Upper lobe of left lung (tissue), 6 donors: ENCODE measurements at places on chromosomes 4 and X. TPM values are rescaled to one million over a fixed set of nuclear protein-coding genes. Genes with fewer than 3 reads are reported as not detected.
A peak's percentile ranks its signal among the peaks of the same experiment; 100 is the strongest.

Gene TMPRSS11B
- total RNA-seq, result not detected

Gene PAGE5
- not detected for total RNA-seq

Gene KLHL4
- under 0.01 TPM for total RNA-seq

Gene REELD1
- total RNA-seq, result 2.1 TPM

Gene GYG2
- total RNA-seq, result 0.59 TPM

Gene TCEAL6
- total RNA-seq, result not detected

Gene ELF4
- total RNA-seq, result 23.3 TPM

Gene DMP1
- total RNA-seq, result not detected

Gene SEL1L3
- total RNA-seq, result 66.5 TPM

GRCh38 chr4:12672303-12672702 lies 811.8 kb downstream of the RAB28 start:
- no peak for DNase-seq

GRCh38 chrX:46072791-46073190 lies 472.4 kb downstream of the ZNF674 start:
- no peak for DNase-seq

- DNase-seq, result no peak
These were observed 62.4 kb downstream of the ANAPC10 start for GRCh38 chr4:145035494-145036136.

GRCh38 chr4:107094332-107094731 lies 58.2 kb upstream of the DKK2 start:
- no peak for DNase-seq

DNA sequence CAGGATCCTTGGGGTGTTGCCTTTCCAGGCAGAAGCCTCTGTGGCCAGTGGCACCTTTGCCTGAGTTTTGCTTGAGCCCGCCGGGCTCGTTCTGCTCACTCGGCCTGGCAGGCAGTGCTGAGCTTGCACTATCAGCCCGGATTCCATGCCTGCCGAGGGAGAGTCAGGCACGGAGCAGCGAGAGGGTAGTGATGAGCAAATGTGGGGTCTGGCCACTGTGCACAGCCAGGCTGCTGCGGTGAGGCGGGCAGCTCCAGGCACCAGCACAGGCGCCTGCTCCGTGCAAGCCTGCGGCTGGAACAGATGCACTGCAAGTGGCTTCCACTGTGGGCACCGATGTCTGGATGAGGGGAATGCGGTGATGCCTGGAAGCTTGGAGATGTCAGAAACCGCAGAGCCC lies 619.2 kb downstream of the RAPGEF2 start:
- peak; percentile 61 for DNase-seq

GRCh38 chr4:187125062-187125461 lies 401.4 kb upstream of the FAT1 start:
- no peak for DNase-seq

GRCh38 chr4:163527172-163527571 lies 32.7 kb downstream of the TMA16 start:
- no peak for DNase-seq

- DNase-seq, result no peak
These were observed 36.7 kb upstream of the PLK4 start for GRCh38 chr4:127843704-127844600.

DNA sequence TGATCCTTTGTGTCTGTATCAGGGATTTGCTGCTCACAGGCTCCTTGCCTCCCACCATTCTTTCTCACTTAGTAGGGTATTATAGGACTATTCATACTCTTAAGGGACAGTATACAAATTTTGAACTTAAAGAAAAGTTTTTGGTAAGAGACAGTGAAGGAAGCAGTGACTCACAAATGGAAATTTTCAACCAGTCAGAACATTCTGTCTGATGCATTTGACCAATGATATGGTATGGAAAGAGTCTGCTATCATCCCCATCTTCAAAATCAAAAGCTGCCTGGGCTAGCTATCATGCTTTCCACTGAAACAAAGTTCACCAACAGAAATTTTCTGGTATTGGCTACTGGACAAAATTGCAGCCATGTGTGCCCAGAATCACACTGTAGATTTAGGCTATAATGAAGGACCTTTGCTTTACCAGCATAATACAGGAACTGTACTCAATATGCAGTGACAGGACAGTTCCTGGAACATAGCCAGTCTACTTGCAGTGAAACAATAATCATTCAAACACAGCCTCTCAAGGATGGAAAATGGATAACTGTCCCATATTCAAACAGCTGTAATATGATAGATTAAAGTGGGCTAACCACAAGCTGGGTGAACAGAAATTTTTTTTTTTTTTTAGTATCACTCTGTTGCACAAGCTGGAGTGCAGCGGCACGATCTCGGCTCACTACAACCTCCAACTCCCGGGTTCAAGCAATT lies 109.0 kb upstream of the ACSL4 start:
- DNase-seq, result no peak

- DNase-seq, result no peak
These were observed 1.8 kb upstream of the PF4V1 start for GRCh38 chr4:73851293-73851692.

DNA sequence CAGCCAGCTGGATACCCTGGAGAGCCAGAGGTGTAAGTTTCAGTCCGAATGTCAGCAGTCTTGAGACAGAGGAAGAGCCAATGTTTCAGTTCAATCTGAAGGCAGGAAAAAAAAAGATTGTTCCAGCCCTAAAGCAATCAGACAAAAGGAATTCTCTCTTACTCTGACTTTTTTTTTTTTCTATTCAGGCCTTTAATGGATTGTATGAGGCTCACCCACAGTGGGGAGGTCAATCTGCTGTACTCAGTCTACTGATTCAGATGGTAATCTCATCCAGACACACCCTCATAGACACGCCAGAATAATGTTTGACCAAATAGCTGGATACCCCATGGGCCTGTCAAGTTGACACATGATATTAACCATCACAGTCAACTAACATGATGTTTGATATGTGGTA lies 51.9 kb downstream of the TEX13A start:
- no peak for DNase-seq

DNA sequence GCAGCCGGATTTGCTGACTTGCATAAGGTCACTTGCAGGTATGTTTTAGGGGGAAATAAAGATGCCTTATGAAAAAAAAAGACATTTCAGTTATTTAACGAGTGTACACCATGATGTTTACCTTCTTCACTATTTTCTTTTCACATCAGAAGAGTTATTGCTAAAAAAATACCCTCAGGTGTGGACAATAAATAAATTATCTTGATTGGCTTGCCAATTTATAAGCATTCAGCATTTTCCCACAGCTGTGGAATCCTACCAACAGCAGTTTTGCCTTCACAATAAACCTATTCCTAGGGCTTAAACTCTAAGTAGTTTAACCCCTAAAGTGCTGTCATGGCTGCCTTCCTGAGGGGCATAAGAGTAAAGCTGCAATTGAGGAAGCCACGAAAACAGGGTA lies 83.4 kb upstream of the S100G start:
- DNase-seq, result no peak

GRCh38 chr4:126687655-126688358 lies 945.0 kb upstream of the INTU start:
- DNase-seq, result no peak

DNA sequence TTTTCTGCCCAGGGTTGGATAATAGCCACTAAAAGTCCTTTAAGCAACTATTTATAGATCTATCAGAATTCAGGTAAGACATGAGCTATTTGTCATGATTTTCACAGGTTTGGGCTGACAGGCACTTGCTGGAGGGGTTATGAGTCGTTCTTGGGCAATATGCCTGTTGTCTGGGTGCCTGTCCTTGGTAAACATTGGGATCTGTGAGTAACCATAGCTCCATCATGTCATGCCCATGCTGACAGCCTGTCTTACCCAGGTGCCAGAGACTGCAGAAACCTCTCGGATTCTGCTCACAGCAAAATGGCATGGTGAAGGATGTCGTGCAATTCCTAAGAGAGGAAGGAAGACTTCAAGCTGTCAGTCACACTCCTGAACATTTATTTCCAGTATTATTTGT lies 116.0 kb upstream of the PUDP start:
- DNase-seq, result no peak

DNA sequence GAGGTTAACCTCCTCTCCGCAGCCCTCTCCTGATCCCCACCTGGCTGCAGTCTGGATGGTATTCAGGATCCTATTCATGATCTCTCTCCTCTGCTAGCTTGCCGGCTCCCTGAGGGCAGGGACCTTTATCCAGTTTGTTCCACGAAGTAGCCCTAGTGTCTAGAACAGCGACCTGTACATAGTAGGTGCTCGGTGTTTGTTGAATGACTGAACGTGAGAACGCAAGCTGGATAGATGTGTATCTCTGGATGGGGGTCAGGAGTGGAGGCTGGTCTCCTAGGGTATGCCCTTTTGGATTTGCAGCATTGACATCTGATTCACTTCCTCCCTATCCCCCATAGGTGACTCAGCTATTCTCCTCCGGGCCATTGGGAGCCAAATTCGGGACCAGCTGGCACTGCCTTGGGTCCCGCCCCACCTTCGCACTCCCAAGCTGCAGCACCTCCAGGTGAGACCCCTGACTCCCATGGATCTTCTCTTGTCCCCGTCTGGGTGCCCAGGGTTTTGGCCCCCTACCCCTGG lies 7.3 kb downstream of the CCDC22 start:
- no peak for DNase-seq

GRCh38 chr4:3295837-3296624 lies 3.2 kb downstream of the RGS12 start:
- DNase-seq, result no peak

DNA sequence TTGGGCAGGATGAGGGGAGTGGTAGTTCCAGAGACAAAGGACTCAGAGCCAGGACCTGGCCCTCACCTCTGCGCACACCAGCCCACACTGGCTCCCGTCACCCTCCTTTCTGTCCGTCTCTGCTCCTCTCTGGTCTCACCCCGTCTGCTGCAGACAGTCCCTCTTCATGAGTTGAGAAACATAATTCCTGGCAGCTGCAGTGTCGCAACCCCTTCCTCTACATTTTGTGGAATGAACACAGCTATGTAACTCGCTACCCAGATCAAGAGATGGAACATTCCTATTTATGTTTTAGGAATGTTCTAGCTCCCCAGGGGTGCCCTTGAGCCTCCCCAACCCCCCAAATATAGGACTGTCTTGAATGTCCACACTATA lies 59.3 kb downstream of the SHROOM2 start:
- DNase-seq, result no peak
